AG08395 (cell line): ENCODE measurements at places on chromosomes 2 and 18.

GRCh38 chr18:48197819-48198218 is 211.4 kb downstream of the ZBTB7C start:
- DNase-seq: no peak

- no peak for DNase-seq
Measured at GRCh38 chr2:6876309-6876708, 1.3 kb upstream of the RSAD2 start.

GRCh38 chr18:79393181-79393634 is 2.5 kb upstream of the NFATC1 start:
- DNase-seq: peak; percentile 51

DNA sequence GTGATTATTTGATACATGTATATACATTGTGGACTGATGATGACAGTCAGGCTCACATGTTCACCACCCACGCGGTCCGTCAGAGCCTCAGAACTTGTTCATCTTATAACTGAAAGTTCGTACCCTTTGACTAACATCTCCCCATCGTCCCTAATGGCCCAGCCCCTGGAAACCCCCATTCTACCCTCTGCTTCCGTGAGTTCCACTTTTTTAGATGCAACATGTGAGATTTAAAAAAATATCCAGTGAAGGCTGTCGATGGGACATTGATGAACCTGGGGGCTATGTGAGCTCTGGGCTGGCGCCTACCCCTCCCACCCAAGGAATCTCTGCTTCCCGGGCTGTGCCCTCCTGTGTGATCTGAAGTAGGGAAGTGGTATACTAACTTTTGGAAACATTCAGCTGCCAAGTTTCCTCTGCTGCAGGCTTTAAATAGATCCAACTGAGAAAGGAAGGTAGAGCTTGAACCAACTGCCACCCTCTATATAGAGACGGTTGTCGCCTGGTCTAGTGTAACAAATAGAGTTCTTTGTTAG is 163.8 kb downstream of the FAM210A start:
- no peak for DNase-seq

DNA sequence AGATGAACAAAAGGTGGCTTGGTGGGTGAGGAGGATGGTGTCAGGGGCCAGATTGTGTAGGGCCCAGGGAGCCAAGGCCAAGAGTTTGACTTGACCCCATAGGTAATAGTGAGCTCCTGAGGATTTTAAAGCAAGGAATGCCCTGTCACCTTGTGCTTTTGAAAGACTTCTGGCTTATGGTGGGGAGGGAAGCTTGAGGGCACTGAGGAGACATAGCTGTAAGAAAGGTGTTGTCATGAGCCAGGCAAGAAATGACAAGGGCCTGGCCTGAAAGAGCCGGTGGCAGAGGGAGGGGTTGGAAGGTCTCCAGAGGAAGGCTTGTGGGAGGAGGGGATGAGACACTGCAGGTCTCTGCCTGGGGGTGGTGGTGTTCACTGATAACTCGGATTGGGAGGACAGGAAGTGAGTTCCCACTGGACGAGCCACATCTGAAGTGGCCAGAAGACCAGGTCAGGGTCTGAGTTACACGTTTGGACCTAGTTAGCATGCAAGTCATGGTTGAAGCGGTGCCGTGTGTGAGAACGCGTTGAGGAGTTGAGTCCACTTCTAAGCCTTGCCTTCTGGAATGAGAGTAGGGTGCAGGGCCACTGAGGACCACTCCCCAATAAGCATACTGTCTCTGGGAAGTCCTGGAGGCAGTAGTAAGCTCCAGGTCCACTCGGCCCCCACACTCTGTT is 64.3 kb downstream of the TET3 start:
- DNase-seq: no peak

DNA sequence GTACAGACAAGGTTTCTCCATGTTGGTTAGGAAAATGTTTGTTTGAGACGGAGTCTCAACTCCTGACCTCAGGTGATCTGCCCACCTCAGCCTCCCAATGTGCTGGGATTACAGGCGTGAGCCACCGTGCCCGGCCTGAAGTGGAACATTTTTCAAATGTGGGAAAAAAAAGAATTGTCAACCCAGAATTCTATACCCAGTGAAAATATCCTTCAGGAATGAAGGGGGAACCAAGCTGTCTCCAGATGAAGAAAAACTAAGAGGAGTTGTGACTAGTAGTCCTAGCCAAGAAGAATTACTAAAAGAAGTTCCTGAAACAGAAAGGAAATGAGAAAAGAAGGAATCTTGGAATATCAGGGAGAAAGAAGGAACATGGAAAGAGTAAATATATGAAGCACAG is 25.7 kb downstream of the RAPGEF4 start:
- no peak for DNase-seq

GRCh38 chr2:203586696-203587095 is 51.6 kb upstream of the RAPH1 start:
- no peak for DNase-seq

DNA sequence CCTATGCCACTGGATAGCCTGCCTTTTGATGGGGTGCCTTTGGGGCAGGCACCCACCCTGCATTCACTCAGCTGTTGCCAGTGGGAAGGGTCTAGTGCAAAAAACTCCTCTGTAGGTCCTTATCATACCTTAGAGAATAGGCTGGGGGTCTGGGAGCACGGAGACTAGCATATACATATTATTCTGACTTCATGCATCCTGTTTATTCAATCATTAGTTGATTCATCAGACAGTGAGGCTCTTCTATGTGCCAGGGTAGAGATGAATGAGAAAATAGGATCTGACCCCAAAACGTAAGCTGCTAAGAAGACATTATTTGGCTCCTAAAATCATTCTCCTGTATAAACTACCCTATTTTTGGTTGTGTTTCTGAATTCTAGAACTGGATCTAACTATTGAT is 153.3 kb downstream of the TPGS2 start:
- DNase-seq: no peak

- DNase-seq: no peak
Measured at GRCh38 chr18:9986156-9986930, 72.5 kb downstream of the VAPA start.
